ENCODE measurements at places on chromosomes 4 and X.

DNA sequence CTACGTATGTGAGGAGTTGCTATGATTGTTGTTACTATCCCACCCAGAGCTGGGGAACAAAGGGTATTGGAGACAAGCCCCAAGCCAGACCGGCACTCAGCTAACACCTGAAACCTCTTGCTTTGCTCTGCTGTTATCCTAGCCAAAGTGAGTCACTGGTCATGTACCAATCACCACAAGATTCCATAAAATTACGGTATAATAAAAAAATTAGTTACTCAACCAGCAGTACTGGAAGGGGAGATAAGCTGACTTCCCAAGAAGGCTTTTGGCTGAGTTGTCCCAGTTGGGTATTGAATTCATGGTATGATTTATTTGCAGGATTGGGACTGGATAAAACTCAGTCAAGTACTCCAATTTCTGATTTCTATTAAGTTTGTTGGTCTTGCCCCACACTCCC is 5.3 kb downstream of the EDA2R start:
- no peak for DNase-seq

DNA sequence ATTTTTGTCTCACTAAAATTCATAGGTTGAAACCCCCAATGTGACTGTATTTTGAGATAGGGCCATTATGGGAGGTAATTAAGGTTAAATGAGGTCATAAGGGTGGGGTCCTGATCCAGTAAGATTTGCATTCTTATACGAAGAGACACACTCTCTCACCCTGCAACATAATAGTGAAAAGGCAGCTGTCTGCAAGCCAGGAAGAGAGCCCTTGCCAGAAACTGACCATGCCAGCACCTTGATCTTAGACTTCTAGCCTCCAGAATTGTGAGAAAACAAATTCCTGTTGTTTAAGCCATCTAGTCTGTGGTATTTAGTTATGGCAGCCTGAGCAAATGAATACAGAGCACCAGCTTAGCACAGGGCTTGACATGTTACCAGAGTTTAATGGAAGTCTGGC is 17.5 kb upstream of the IGSF1 start:
- no peak for DNase-seq

DNA sequence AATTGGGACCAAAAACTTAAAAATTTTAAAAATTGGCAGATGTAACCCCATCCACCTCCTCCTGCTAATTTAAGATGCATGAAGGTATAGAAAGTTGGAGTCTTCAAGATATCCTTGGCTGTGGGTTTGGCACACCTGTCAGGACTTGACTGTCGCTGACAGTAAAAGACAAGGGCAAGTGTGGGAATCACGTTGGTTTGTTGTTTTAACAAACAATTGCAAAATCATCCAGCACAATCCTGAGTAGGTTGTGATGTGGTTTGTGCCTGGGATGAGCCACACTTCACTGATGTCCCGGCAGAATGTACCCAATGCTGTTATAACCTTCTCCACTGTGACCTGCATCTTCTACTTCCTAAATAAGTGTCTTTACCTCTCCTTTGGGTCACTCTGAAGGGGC is 24.0 kb downstream of the HOPX start:
- no peak for DNase-seq

DNA sequence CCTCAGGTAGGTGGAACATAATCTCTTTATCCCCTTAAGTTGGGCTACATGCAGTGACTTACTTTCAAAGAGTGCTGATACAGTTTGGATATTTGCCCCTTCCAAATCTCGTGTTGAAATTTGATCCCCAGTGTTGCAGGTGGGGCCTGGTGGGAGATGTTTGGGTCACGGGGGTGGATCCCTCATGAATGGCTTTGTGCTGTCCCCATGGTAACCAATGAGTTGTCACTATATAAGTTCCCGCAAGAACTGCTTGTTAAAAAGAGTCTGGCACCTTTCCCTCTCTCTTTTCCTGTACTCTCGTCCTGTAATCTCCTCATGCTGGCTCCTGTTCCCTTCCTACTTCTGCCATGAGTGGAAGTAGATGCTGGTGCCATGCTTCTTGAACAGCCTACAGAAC is 71.3 kb downstream of the GLRA3 start:
- no peak for DNase-seq

DNA sequence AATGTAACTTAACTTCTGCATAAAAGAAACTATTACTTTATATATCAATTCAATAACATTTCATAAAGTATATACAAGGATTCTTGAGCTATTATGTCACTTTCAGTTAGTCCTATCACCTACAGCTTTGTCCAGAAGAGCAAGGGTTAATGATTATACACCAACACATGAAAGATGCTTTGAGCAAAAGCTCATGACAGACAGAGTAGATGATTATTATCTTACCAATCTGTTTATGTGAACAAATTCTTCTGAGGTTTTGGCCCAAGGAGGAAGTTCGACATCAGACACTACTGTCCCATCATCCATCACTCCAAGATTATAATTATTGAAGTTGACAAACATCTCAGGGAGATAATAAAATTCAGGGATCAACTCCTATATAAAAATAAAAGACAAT is 166.7 kb upstream of the MAB21L2 start:
- no peak for DNase-seq

DNA sequence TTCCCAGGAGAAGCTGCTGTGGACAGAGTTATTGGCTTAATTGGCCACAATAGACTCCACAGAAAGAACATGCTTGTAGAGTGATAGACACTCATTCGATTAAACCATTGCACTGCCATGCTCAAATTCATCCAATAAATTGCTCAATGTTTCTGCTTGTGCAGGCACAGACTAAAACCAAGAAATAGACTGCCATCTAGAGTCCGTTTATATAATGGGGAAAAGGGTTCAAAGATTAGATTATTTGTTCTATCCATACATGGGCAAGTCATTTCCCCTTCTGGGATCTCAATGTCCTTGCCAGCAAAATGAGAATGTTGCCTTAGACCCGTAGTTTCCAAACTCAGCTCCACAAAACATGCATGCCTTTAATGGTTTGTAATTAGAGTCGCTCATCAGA is 8.7 kb downstream of the SMIM10 start:
- DNase-seq, result peak; percentile 36

DNA sequence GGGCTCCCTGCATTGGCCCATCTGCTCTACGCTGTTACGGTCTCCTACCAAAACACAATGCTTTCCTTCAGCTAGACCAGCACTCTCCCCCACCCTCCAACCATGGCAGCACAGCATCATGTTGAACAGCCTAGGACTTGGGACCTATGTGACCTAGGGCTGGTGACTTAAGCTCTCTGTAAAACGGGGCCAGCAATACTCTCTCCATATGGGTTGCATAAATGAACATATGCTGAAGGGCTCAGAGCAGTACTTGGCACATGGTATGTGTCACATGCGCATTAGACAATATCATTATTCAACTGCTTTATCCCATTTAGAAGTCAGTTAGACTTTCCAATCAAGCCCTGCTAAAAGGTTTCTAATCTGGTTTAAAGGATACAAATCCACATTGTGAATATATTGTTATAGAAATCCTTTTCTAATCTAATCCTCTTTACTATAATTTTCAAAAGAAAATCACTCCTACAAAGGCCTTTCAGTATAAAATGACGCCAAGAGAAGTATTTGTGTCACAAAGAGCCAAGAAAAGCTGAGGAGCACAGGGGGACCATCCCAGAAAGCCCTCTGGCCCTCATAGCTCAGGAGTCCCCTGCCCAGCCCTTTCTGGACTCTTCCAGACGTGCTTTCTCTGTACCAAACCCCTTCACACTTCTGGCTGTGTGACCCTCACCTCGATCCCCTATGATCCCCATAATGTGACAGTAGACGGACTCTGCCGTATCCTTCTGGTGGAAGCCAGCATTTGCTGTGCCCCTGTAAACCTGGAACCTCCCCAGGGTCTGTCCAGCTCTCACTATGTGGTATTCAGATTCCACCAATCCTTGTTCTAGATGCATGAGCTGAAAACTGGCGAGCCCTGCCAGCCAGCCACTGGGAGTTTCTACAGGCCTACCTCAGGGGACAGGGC is 42.3 kb downstream of the NSG1 start:
- DNase-seq, result no peak

DNA sequence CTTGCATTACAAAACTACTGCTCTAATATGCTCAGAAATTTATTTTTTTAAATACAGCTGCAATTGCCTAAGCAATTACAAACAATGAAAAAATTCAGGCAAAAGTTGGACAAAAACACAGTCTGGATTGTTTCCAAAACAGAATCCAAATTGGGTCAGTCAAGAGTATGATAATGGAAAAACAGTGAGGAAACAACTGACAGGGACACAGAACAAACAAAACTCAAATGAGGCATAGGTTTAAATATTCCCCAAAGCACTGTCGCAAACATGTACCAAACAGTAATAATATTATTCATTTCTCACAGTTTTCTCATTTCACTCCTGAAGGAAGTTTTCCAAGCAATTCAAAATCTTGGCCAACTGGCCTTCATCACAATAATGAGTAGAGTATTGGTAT is 386.6 kb downstream of the CENPC start:
- no peak for DNase-seq

- no peak for DNase-seq
These were observed 95.9 kb upstream of the FAT1 start for GRCh38 chr4:186819342-186820086.

DNA sequence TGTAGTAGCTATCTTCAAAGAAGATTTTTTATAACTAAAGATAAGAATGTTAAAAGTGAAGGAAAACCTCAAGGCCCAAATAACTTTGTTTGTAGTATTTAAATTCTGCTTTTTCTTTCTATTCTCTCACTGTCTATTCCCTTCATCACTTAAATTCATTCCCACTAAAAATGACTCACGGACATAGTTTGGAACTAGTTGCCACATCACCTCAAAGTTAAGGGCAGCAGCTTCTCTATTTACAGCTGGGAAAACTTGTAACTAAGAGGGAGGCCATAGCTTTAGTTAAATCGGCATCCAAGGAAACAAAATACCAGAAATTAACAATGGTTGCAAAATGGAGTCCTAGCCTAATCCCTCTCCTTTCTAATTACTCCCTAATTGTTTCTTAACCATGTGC is 325.4 kb upstream of the MAGEB2 start:
- DNase-seq, result no peak

DNA sequence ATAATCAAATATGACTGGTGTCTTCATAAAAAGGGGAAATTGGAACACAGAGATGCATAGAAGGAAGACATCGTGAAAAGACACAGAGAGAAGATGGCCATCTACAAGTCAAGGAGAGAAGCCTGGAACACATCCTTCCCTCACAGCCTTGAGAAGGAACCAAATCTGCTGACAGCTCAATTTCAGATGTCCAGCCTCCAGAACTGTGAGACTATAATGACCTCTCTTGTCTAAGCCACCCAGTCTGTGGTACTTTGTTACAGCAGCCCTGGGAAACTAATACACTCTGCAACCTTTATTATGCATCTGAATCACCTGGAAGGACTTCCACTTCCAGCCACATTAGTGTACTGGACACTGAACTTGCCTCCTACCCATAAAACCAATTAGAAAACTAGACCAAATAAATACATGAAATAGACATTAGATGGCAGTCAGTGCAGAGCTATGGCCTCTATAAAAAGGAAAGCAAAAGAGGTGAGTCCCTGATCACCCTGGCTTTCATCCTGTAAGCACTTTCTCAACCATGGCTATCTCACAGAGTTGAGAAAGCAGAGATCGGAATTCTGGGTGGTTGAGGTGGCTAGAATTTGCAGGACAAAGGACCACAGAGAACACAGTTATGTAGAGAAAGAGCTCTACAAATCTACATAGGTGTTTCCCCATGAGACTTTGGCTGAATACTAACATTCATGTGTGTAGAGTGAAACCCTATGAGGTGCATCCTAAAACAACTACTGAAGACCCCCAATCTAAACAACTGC is 25.7 kb downstream of the GAB3 start:
- no peak for DNase-seq

DNA sequence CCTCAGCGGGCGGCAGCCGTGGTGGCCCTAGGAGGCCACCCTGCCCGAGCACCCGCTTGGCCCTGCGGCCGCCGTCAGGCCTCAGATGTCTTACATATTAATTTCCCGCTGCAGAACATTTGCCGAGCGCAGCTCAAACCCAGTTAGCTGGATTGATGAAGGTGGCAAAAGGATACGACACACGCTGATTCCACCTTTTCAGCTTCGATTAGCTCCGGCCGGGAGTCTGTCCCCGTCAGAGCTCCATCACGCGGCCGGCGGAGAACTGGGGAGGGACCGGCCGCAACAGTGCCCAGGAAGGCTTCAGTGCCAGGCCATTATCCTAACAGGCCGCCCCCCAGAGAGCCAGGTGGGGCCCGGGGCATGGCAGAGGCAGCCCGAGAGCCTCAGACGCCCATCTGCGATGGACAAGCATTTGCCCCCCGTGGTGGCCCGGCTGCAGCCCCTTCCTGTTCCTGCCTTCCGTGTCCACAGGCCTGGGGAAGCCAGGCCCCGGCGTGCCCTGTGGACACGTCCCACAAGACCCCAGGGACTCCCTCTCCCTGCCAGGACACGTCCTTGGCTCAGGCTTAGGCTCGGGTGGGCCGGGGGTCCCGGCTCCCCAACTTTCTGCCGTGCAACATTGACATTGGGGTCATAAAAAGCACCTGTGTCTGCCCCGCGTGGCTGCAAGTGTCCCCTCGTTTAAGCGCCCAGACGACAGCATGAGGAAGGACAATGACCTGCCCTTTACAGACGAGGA is 133.8 kb upstream of the NKX1-1 start:
- DNase-seq, result no peak

- DNase-seq, result no peak
These were observed 105.6 kb downstream of the AMELX start for GRCh38 chrX:11398785-11399184.

DNA sequence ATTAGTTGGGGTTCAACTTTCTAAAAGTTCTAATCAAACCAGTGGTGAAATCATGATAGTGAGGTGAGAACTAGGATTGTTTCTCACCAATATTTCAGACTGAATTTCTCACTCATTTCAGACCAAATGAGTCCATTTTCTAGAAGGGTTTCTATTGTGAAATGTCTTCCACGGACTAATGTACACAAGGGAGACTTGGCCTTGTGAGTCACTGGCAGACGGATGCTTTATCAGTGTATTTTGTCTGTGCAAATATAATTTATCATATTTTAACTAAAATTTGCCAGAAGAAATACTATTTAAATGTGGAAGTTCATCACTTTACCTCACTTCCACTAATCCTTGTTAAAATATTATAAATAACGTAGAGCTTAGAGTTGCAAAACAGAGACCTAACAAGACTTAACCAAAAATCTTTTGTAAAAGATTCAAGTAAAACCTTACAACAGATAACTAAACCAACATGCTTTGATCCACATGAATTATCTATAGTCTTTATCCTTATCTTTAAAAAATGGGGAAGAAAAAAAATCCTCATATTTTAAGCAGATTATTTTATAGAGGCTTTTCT is 506.0 kb upstream of the FAM241A start:
- no peak for DNase-seq

DNA sequence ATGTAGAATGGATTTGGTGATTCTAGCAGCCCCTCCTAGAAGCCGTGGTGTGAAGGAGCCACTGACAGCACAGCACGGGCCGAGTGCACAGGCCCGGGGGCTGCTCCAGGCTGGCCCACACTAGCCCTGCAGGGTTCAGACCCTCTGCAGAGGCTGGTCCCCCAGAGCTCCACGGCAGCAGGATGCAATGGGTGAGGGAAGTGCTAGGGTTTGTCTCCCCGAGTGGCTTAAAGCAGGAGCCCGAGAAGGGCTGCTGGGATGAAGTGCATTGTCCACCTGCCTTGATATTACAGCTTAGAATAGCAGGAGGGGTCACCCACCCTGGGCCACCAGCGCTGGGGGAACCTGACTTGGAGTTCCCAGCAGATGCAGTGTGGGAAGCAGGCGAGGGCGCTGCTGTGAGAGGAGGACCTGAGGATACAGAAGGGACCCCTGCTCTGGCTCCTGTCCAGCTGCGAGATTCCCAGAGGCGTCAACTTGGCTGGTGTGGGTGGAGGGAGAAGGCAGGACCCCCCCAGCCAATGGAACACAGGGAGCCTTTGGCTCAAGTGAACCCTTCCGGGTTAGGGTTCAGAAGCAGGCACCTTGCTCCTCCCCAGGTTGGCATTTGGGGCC is 30.0 kb downstream of the WDR1 start:
- DNase-seq, result no peak

All from glomerular endothelial cell (primary cell).